ENCODE measurements at places on chromosomes 6 and 20.

DNA sequence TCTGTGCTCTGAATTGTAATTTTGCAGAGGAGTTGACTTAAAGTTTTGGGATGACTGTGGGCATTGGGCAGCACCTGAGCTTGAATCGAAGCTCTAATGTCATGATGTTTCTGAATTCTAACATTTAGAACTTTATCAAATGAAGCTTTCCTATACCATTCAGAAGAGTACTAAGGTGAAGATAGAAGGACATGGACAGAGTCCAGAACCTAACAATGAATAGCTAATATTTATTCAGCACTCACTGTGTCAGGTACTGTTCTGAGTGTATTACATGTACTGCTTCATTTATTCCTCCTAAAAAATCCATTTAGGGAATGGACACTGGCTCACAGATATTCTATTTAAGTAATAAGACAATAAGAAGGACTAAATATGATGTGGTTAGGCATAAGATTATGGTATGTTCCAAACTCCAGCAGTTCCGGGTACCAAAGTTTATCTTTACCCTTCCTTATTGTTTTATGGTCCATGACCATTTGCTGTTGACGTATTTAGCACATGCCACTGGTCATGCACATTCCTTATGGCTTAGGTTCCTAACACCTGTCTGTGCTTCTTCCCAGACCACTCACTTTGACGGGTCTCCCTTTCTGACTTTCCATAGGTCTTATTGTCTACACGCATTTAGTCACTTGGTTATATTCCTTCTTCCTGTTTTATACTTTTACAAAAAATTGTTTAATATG is 20.3 kb downstream of the BCKDHB start:
- no peak for DNase-seq

GRCh38 chr20:10524643-10525042 is 89.5 kb downstream of the SLX4IP start:
- no peak for DNase-seq

GRCh38 chr6:28523241-28523622 is 2.4 kb upstream of the GPX5 start:
- no peak for DNase-seq

DNA sequence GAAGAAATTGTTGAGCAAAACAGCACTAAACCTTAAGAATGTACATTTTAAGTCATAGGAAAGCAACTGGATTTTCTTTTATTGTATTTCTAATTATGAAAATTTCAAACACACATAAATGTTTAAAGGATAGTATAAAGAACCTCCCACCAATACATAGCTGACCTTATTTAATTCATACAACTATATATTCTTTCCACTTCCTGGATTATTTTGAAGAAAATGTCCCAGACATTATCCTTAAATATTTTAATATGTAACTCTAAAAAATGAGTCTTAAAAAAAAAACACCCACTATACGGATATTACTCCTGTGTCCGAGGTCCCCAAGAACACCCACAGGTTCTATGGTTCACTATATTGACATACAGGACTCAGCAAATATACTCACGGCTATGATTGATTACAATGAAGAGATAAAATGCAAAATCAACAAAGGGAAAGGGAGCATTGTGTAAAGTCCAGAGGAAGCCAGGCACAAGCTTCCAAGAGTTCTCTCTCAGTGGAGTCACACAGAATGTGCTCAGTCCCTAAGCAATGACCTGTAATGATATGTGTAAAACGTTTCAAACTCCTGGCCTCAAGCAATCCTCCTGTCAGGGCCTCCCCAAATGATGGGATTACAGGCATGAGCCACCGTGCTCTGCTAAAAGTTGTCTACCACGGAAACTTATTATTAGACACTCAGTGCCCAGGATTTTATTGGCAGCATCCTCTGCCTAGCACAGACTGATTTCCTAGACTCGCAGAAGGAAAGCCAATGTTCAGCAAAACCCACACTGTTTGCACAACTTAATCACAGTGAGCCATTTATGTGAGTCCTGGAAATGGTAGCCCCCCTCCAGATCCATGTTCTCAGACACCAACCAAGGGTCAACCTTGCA is 23.2 kb downstream of the GLYATL3 start:
- no peak for DNase-seq

GRCh38 chr20:11585752-11586352 is 331.8 kb upstream of the BTBD3 start:
- DNase-seq = no peak

DNA sequence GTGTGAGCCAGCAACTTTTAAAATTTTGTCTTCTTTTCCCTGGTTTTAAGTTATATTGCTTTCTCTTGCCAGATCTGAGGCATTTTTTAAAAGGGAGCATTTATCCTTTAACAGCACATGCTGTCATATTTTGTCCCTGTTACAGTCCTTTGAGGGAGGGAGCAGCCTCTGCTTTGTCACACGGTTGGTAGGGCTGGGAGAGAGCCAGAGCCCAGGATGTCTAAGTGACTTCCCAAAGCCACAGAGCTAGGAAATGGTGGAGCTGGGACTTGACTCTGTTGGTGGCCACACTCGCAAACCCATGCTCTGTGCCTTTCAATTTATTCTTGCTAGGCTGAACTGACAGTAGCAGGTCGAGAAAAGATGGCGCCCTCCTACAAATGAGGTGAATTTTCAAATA is 80.4 kb upstream of the IYD start:
- no peak for DNase-seq

DNA sequence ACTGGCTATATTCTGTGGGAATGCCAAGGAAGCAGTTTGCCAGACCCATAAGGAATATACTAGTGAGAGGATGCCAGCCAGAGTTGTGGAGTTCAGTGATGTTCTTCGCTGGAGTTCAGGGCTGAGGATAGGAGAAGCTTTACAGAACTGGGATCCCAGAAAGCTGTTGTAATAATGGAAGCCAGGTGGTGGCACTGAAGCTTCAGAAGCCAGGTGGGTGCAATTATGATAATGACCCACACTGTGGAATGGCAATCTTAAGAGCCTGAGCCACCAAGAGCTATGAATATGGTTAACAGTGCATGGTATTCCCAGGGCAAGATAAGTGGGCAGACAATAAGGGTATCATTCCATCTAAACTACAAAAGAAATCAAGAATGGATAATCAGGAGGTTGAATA is 25.1 kb upstream of the ENPP1 start:
- DNase-seq = no peak

- peak; percentile 18 for DNase-seq
Measured at GRCh38 chr6:156174031-156174890, 602.9 kb upstream of the ARID1B start.

GRCh38 chr20:16100767-16101166 is 472.5 kb downstream of the KIF16B start:
- DNase-seq = no peak

GRCh38 chr6:167763056-167763944 is 63.4 kb upstream of the AFDN start:
- DNase-seq = no peak

DNA sequence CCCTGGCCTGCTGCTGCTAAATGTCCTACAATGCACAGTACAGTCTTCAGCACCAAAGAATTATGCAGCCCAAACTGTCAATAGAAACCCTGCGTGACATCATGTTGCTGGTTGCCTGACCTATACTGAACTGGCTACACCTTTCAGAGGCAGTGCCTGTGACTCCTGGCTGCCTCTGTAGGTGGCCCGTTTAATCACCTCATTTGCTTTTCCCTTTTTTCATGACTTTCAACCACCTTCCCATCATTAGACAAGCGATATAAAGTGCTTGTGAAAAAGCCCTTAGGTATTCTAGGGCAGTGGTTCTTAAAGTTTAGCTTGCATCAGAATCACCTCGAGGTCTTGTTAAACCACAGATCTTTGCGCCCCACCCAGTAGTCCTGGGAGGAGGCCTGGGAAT is 33.0 kb upstream of the RIPOR2 start:
- no peak for DNase-seq

Measured in stimulated activated CD4-positive, alpha-beta T cell treated with anti-CD3 and anti-CD28 coated beads, Interleukin-4, amount 100 ng/mL, for 48 hours (primary cell).